ENCODE measurements at places on chromosomes 13 and 19.

DNA sequence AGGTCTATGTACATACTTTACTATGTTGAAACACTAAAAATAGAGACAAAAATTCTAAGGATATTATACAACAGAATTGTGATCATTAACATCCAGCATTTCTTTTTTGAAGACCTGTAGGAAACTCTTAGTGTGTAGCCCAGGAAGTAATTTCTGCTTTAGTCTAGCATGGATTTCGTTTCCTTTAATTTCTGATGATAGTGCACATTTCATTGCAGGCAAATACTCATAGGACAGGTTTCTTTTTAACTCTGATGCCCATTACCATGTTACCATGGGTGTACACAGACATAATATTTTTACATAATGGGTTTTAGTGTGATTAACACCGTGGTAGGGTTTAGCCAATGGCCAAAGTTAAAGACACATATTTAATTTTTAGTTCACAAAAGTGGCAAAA is 27.1 kb downstream of the LIG4 start:
- DNase-seq: no peak

DNA sequence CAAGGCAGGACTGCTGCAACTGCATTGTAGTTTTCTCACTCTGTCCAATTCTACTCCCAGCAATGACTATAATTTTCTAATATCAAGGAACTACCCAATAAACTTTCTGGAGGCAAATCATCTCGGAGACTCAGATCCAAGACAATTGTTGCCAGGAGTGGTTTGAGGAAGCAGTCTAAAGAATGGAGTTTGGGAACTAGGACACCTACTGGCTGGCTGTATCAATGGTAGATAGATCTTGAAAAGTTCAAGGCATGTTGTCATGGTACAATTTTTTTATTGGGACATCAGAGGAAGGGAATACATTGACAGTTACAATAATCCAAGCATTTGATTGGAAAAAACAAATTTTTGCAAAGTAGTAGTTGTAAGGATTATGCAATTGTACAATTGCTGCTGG is 648.3 kb upstream of the SLITRK6 start:
- no peak for DNase-seq

DNA sequence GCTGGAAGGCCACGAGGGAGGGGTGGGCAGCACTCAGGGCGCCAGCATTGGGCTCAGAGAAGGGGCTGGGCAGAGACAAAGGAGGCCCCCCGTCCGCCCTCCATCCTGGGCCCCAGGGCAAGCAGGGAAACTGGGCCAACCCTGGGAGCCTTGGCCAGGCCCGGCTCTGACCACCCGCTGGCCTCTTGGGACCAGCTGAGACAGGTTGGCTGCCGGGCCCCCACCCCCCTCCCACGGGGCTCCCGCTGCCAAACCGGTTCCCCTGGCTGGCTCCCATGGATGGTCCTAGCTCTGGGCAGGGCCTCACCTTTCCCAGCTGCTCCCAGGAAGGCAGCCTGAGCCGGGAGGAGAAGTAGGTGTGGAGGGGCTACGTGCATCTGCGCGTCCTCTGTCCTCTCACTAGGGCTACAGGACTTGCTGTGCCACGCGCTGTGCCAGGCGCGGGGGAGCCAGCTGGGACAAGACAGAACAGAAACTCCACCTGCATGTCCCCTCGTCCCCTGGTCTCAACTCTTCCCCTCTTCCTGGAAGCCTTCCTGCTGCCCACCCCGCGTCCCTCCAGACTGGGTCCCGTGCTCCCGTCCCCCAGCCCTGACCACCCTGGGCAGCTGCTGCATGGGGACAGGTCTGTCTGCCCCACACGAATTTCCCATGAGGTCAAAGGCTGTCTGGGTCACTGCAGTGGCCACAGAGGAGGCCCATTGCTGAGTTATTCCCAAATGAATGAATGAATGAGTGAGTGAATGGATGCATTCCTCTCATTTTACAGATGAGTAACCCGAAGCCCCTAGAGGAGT is 29.1 kb upstream of the NCCRP1 start:
- no peak for DNase-seq

DNA sequence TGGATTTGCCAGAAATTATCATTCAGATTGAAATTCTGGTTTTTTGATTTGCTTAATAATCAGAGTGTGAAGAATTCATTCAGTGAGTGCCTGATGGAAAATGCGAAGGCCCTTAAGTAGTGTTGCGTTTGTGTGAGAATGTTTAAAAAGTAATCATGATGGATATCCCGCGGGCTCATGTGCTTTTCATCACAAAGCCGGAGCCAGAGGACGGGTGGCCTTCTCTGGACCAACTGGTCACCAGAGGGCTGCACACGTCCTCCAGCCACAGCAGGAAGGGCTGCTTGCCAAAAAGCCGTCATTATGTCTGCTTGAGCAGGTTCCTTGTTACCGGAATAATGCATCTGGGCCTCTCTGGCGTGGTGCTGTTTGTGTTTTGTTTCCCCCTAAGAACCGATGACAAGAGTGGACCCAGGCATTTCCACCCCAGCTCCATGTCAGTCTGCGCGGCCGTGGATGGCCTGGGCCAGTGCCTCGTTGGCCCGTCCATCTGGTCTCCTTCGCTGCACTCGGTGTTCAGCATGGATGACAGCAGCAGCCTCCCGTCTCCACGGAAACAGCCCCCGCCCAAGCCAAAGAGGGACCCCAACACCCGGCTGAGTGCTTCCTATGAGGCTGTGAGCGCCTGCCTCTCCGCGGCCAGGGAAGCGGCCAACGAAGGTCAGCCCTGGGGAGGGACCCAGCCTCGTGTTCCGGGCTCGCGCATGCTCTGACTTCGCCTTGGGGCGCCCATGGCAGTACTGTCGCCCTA is 497.7 kb downstream of the MYO16 start:
- no peak for DNase-seq

- no peak for DNase-seq
Measured at GRCh38 chr19:55687281-55688201, 12.5 kb downstream of the EPN1 start.

DNA sequence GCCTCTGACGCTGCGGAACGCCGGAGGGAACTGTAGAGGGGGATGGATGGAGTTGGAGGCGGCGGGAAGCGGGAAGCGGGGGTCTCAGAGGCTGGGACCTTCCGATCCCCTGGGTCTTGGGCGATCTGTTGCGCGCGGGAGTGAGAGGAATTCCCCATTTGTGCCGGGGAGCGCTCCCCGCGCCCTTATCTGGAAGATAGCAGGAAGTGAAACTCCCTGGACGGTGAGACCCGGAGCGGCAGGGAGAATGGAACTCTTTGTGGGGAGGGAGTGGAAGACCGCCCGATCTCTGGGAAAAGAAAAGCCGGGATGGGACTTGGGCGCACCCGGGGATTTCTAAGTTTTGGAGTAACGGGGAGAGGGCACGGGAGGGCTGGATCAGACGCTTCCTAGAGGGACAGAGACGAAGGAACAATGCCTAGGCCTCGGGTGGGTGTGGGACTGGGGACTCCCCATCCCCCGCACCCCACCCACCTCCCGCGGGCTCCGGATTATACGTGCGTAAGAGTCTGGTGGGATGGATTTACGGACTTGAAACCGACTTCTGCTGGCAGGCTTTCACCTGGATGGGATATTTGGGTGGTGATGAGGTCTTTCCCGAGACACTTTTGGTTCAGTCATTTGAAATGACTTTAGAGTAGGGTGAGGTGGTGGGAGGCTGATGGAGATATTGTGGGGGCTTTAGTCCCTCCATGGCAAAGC is 495 bp downstream of the LSR start:
- peak; percentile 72 for DNase-seq

GRCh38 chr19:47157431-47158321 is 27.0 kb downstream of the SAE1 start:
- DNase-seq: no peak
